ENCODE measurements at places on chromosomes 16 and 17.

DNA sequence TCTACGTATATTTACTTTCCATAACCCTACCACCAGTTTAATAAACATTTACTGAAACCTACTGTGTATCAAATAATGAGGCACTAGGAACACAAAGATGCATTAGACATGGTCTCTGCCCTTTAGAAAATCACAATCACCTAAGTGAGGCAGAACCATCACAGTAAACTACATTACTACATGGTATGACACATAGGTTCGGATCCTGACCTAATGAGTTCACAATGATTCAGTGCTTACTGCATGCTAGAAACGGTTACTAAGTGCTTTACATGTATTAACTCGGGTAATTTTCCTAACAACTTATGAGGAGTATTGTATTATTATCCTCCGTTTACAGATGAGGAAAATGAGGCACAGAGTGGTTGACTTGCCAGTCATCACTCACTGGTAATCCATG is 5.2 kb upstream of the SYNRG start:
- DNase-seq, result no peak

DNA sequence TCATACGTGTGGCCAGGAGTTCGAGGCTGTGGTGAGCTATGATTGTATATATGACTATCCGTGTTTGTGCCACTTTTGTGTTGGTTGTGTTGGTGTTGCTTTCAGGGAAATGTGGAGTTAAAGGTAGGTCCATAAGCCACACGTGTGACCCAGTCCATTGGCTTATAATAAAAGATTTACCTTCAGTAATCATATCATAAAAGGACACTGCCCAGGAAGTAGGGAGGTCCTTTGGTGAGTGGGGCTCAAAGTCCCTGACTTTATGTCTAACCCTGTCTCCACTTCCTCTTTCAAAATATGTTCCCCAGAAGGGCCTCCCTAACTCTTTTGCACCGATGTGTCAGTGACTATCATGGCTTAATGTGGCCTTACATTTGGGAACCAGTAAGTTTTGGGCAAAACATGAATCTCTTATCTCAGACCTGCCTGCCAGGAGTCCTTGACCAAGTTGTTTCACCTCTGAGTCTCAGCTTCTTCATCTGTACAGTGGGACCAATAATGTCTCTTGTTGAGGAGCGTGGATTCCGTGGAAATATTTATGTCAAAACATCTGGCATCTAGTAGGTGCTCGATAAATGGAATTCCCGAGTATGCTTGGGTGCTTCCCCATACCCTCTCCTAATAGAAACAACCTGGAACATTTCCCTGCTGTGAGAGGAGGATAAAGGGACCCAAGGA is 4.8 kb downstream of the TNP2 start:
- DNase-seq, result no peak

DNA sequence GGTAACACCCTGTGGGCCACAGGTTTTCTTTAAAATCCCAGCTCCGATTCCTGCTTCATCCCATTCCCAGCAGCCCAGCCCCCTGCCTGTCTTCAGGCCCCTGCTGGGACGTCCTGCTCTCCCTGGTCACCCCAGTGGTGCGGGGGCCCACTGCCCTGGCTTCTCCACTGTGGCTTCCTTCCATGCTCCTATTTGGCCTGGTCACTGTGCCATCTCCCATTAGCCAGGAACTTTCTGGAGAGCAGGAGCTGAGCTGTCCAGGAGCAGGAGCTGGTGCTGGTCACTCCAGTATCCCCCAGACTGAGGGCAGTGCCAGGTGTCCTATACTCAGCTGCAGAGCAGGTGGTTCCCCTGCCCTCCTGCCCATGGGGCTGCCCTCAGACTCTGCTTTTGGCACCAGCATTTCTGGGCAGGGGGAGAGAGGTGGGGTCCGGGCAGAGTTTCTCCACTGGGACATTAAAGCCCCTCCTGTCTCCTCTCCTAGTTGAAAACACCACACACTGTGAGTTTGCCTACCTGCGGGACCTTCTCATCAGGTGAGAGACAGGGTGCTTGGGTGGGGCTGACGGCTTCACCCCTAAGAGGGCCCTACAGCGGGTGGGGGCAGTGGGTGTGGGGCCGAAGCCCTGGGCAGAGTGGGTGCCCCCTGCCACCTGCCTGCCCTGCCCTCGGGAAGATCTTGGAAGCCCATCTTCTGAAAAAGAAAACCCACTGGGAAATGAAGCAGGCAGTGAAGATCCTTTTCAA is 356.2 kb downstream of the SEC14L1 start:
- DNase-seq, result no peak

DNA sequence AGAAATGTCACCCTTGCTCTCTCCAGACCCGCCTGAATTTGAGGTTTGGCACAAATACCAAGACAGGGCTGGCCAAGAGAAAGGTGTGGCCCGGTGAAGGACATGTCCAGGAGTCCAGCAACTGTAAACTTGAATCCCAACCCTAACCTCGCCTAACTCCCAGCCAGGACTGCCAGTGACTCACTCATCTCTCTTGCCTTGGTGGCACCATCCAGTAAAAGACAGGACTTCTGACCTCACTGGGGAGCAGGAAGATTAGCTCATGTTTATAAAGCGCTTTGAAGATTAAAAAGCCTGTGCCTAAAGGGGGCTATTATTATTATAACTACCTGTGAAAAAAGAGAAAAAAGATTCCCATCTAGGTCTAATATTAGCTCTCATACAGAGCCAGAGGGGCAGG is 335.3 kb downstream of the SOX9 start:
- no peak for DNase-seq

GRCh38 chr16:85309656-85310587 is 197.7 kb upstream of the CIBAR2 start:
- DNase-seq, result no peak

- DNase-seq, result no peak
Measured at GRCh38 chr17:76160896-76161528, 20.0 kb upstream of the FOXJ1 start.

Data from activated CD4-positive, alpha-beta T cell treated with anti-CD3 and anti-CD28 coated beads for 24 hours (primary cell).